Thoracic aorta endothelial cell (primary cell): ENCODE measurements at places on chromosomes 3 and 15. TPM values are rescaled to one million over a fixed set of nuclear protein-coding genes. Genes with fewer than 3 reads are reported as not detected.

The ITIH4 gene
- total RNA-seq, result 0.22 and 0.40 TPM in 2 replicates

The LRTM1 gene
- total RNA-seq, result not detected in 2 replicates

The SLC9C1 gene
- 0.57 TPM in 1 of 2 replicates, not detected in the other for total RNA-seq

The LOXL1 gene
- 1.5 and 4.4 TPM in 2 replicates for total RNA-seq

The ETV5 gene
- total RNA-seq, result 46.9 and 63.2 TPM in 2 replicates

The NANOGP8 gene
- total RNA-seq, result 0.14 TPM in 1 of 2 replicates, not detected in the other

The TXNRD3 gene
- total RNA-seq, result 6.9 and 9.8 TPM in 2 replicates

The COL6A5 gene
- total RNA-seq, result not detected in 2 replicates

The SERPINI2 gene
- not detected in 2 replicates for total RNA-seq

The FMN1 gene
- total RNA-seq, result under 0.01 TPM in 2 replicates

The CP gene
- under 0.01 TPM in 1 of 2 replicates, not detected in the other for total RNA-seq

The SLC28A2 gene
- not detected in 2 replicates for total RNA-seq

The MB21D2 gene
- total RNA-seq, result 8.9 and 9.6 TPM in 2 replicates

The SIDT1 gene
- 0.27 and 0.36 TPM in 2 replicates for total RNA-seq

The SYNM gene
- total RNA-seq, result 5.7 and 7.9 TPM in 2 replicates

The TGM5 gene
- total RNA-seq, result not detected in 2 replicates

The FSIP1 gene
- total RNA-seq, result 0.50 and 0.80 TPM in 2 replicates

The MOBP gene
- 0.07 and 0.13 TPM in 2 replicates for total RNA-seq

The UBE2E2 gene
- 37.5 and 38.3 TPM in 2 replicates for total RNA-seq

The RBP2 gene
- not detected in 2 replicates for total RNA-seq

The DNAH1 gene
- 2.7 and 2.9 TPM in 2 replicates for total RNA-seq

The LRRIQ4 gene
- total RNA-seq, result under 0.01 and 0.07 TPM in 2 replicates

The THRB gene
- total RNA-seq, result 0.13 and 0.93 TPM in 2 replicates

The FEZF2 gene
- not detected in 2 replicates for total RNA-seq

The ROBO2 gene
- total RNA-seq, result under 0.01 TPM in 1 of 2 replicates, not detected in the other

The APOD gene
- total RNA-seq, result 2.8 and 6.8 TPM in 2 replicates

The TM4SF18 gene
- total RNA-seq, result 156 and 234 TPM in 2 replicates

The ZNF80 gene
- total RNA-seq, result not detected in 2 replicates

The WDR93 gene
- 0.13 TPM in 1 of 2 replicates, not detected in the other for total RNA-seq

The ATP8B4 gene
- total RNA-seq, result not detected in 2 replicates

The CHRFAM7A gene
- total RNA-seq, result 5.3 and 5.7 TPM in 2 replicates

The SLC12A1 gene
- total RNA-seq, result not detected in 2 replicates

The ERICH6 gene
- total RNA-seq, result not detected in 2 replicates

The CEMIP gene
- total RNA-seq, result 0.50 and 1.1 TPM in 2 replicates
